ENCODE measurements at places on chromosomes 6 and 20. TPM values are rescaled to one million over a fixed set of nuclear protein-coding genes. Genes with fewer than 3 reads are reported as not detected.

DNA sequence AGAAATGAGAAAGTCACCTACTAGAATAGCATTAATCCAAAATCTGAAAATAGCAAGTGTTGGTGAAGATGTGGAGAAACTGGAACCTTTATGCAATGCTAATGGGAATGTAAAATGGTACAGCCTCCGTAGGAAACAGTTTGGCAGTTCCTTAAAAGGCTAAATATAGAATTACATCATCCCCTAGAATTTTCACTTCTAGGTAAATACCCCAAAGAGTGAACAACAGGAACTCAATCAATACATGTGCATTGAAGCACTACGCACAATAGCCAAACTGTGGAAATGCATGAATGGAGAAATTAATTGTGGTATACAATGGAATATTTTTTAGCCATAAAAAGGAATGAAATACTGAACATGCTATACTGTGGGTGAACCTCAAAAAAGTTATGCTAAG, 982.0 kb upstream of the FLRT3 start:
- DNase-seq = no peak

GRCh38 chr6:34465531-34466241, at the start of gene PACSIN1:
TSS of gene PACSIN1 (plus strand) at chr6:34466076. CDS start at chr6:34526306, 60,230 bp downstream.
- DNase-seq = no peak

The PMEPA1 gene
- total RNA-seq = 0.10 TPM

The EGFL8 gene
- total RNA-seq = 3.0 TPM

Measured in GM12878 (cell line).